Peyer's patch (tissue), 4 donors: ENCODE measurements at places on chromosomes 4 and X.

GRCh38 chr4:143700046-143700415 lies 444 bp downstream of the FREM3 start:
- H3K4me1 ChIP-seq = no peaks in the 10 kb centered on the region
- DNase-seq = no peak
- no peaks in the 10 kb centered on the region for H3K36me3 ChIP-seq
- H3K27ac ChIP-seq = no peak overlapping the region

- no peaks in the 10 kb centered on the region for H3K27me3 ChIP-seq
- no peak overlapping the region for H3K27ac ChIP-seq
- no peak for DNase-seq
- H3K4me3 ChIP-seq = no peak overlapping the region
- no peaks in the 10 kb centered on the region for H3K36me3 ChIP-seq
Observed at GRCh38 chrX:22467571-22467970, 194.9 kb downstream of the CBLL2 start.

DNA sequence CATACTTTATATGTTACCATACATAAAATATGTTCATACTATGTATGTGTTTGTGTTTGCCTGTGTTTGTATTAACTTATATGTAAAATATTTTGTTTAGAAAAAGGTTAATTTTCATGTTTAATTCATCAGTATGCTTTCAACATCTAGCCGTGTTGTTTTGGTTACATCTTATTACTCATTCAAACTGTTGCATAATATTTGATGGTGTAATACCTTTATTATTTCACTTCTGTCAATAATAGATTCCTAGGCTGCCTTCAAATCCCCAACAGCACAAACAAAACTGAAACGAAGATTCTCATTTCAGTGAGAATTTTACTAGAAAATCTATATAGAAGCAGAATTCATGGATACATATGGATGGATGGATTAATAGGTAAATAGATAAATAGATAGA lies 462.3 kb upstream of the ADGRL3 start:
- H3K4me3 ChIP-seq = no peak overlapping the region
- H3K36me3 ChIP-seq = no peaks in the 10 kb centered on the region
- H3K27me3 ChIP-seq = no peaks in the 10 kb centered on the region
- DNase-seq = no peak

- no peak for DNase-seq
- H3K27me3 ChIP-seq = no peaks in the 10 kb centered on the region
- no peaks in the 10 kb centered on the region for H3K36me3 ChIP-seq
- H3K4me3 ChIP-seq = no peak overlapping the region
- no peak overlapping the region for H3K27ac ChIP-seq
- H3K4me1 ChIP-seq = no peaks in the 10 kb centered on the region
Observed at GRCh38 chr4:43238585-43238984, 346.1 kb downstream of the GRXCR1 start.

DNA sequence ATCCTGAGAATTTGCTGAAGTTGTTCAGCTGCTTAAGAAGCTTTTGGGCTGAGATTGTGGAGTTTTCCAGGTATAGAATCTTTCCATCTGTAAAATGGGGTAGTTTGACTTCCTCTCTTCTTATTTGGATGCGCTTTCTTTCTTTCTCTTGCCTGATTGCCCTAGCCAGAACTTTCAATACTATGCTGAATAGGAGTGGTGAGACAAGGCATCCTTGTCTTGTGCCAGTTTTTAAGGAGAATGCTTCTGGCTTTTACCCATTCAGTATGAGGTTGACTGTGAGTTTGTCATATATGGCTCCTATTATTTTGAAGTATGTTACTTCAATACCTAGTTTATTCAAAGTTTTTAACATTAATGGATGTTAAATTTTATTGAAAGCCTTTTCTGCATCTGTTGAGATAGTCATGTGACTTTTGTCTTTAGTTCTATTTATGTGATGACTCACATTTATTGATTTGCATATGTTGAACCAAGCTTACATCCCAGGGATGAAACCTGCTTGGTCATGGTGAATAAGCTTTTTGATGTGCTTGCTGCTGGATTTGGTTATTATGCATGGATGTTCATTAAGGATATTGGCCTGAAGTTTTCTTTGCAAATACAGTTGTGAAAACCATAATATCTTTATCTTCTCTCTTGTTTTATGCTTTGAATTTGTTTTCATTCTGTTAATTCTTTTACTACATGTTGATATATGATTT lies 573.8 kb upstream of the NDST4 start:
- DNase-seq = no peak
- H3K4me3 ChIP-seq = no peak overlapping the region
- no peaks in the 10 kb centered on the region for H3K27me3 ChIP-seq
- no peak overlapping the region for H3K27ac ChIP-seq
- no peaks in the 10 kb centered on the region for H3K36me3 ChIP-seq

DNA sequence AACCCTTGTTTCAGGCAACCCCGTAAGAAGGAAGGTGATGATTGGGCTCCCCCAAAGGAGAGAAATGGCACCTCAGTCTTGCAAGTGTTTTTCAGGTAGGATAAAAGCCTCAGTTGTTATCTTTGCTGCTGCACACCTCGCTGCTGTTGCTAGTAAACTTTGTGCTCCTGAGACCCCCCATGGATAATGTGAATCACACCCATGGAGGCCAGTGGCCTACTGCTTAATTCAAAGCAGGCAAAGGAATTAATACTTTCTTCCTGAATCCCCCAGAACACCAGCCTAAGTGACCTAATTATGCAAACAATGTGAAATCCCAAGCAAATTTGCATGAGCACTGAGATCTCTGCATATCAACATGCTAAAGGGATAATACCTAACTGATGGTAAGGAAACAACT lies 337.5 kb downstream of the GRIA2 start:
- no peak overlapping the region for H3K4me3 ChIP-seq
- no peaks in the 10 kb centered on the region for H3K27me3 ChIP-seq
- no peaks in the 10 kb centered on the region for H3K36me3 ChIP-seq
- no peak overlapping the region for H3K27ac ChIP-seq
- no peak for DNase-seq

GRCh38 chr4:83276299-83277040 lies 8.1 kb downstream of the COQ2 start:
- no peaks in the 10 kb centered on the region for H3K36me3 ChIP-seq
- no peak overlapping the region for H3K27ac ChIP-seq
- H3K4me1 ChIP-seq = peaks cover 5% of the 10 kb centered on the region
